ENCODE measurements at places on chromosomes 11 and 22.

DNA sequence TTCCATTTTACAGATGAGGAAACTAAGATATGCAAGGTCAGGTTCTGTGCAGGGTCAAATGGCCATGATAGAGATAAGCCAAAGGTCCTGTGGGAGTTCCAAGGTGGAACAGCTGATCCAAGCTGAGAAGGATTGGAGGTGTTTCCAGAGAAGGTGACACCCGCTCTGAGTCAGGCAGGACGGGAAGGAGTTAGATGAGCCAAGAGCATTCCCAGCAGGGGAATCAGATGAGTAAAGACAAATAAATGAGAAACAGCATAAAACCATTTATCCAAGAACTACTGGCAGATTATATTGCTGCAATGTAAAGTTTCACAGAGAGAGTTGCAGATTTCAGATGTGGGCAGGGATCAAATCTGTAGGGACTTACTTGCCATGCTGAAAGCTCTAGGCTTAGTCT, 18.9 kb upstream of the HEPHL1 start:
- no peak for DNase-seq

DNA sequence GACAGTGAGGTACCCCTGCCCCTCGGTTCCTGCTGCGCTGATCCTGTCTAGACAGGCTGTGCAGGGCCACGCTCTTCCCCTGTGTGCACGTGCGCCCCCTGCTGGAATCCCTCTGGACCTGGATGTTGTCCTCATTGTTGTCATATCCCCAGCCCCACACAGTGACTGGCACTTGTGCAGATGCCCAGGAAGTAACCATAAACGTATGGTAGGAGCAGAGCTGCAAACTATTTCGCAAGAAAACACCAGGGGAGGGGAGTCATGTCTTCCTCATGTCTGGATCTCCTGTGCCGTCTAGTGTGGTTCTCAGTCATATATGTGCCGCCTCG, 114.7 kb downstream of the CRYBB2 start:
- DNase-seq = peak; percentile 94

DNA sequence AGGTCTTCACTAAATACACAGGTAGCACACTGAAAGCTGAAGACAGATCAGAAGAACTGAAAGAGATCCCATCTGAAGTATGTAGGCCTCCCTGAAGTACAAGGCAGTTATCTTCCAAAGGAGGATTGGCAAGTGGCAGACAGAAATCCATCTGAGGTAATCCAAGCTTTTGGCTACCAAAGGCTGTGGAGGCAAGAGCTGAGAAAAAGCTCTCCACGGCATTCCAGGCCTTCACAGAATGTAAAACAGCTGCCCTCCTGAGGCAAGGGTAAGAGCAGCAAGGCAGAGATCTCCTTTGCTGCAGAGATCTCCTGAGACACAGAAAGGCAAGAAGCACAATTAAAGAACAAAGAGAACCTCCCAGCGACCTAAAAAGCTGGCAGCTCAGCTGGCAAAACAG, 19.1 kb downstream of the PIK3C2A start:
- no peak for DNase-seq

- DNase-seq = no peak
Measured at GRCh38 chr22:50506611-50507420, 686 bp downstream of the LMF2 start.

DNA sequence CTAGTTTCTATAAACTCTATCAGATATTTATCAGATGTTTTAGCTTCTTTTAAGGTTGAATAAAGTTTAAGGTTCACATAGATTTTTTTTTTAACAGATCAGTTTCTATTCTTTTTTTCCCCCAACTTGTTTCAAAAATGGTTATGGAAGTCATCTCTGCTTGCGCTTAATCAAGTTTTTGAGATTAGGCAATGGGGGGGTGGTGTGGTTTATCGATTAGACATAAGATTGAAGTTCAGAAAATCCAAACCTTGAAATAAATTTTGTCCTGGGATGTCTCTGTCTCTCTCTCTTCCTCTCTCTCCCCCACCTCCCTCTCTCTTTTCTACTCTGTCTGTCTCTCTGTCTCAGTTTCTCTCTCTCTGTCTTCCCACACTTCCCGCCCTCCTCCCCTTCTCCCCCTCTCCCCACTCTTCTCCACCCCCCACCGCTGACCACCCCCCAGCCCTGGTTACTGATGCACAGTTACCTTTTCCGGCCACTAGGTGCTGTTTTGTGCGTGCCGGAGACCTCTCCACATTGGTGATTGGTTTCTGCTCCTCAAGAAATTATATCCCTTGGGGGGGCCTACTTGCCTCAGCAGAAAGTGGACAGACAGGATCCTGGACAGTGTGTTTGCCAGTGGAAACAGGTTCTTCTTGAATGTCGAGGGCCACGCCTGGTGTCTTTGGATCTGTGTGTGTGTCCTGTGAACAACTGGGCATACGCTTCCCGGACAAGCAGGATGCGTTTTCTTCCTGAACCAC, 29.7 kb upstream of the ANO1 start:
- DNase-seq = no peak

DNA sequence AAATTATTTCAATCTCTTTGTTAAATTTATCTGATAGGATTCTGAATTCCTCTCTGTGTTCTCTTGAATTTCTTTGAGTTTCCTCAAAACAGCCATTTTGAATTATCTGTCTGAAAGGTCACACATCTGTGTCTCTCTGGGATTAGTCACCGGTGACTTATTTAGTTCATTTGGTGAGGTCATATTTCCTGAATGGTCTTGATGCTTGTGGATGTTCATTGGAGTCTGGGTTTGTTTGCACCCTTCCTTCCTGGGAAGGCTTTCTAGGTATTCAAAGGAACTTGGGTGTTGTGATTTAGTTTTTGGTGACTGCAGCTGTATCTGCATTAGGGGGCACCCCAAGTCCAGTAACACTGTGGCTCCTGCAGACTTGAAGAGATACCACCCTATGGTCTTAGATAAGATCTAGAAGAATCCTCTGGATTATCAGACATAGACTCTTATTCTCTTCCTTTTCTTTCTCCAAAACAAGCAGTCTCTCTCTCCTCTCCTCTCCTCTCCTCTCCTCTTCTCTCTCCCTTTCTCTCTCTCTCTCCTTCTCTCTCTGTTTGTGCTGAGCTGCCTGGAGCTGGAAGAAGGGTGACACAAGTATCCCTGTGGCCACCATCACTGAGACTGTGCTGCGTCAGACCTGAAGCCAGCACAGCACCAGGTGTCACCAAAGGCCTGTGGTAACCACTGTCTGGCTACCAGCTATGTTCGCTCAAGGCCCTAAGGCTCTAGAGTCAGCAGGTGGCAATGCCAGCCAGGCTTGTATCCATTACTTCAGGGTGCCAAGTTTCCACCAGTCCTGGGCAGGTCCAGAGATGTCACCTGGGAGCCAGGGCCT, 3.3 kb upstream of the HEPN1 start:
- DNase-seq = no peak

GRCh38 chr11:32006799-32007388, 84.0 kb upstream of the RCN1 start:
- DNase-seq = peak; percentile 26

DNA sequence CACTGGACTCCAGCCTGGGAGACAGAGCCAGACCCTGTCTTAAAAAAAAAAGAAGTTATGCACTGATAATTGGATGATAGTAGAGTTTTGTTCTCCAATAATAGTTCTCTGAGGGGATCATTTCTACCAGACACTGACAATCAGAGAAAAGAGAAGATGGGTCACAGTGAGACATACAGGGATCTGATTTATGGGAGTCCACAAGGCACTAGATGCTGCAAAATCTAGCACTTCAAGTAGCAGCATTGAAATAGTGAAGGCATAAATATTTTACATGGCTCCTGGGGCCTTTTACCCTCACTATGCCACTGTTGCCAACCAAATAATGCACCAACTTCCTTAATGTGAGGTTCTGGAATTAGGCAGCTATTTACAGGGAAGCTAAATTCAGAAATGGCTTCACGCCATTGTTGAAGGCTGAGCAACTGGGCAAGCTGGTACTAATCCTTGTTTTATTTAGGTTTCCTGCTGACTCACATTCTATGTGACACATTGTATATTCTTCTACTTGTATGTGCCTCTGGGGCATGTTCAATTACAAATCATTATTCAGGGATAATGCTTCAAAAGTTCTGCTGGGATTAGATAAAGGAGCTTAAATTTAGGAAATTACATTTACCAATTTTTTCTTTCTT, 38.2 kb upstream of the ABTB2 start:
- DNase-seq = no peak

DNA sequence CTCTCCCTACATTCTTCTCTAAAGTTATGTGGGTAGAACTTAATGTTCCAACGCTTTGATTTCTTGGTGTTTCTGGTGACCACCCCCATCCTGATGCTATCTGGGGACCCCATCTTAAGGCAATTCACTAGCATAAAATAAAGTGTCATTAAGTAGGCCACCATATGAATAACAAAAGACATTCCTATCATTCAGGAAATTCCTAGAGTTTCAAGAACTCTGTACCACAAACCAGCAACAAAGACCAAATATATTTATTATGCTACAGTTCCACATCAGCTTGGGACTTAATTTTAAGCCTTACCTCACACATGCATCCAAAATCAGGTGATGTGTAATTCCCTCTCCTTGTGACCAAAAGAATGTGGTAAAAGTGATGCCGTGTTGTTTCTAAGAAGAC, 254.6 kb upstream of the LRRC4C start:
- no peak for DNase-seq

- DNase-seq = no peak
Measured at GRCh38 chr11:36475192-36475591, 34.9 kb downstream of the TRAF6 start.

- DNase-seq = no peak
Measured at GRCh38 chr11:34548278-34548677, 34.7 kb upstream of the ELF5 start.

DNA sequence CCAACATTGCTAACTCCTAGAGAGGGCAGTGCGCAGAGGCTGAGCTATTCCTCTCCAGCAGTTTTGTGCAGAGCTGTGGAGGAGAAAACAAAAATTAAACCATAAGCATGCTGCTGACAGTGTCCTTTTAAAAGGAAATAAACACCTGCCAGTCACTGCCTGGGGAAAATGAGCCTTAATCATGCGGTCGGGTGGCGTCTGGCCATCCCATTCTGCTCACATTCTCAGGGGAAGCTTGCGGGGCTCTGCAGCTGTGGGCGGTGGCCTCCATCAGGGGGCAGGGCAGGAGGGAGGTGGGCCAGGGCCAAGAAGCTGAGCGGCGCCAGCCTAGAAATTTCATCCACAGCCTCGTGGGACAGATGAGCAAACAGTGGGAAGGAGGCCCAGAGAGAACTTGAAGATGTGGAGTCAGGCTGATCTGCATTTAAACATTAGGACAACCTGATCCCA, 71.0 kb upstream of the TP53I11 start:
- DNase-seq = no peak

GRCh38 chr11:62392506-62392905, 26.3 kb upstream of the SCGB1A1 start:
- no peak for DNase-seq

Measured in HL-60 (cell line).